ENCODE measurements at places on chromosomes 2 and 18.

DNA sequence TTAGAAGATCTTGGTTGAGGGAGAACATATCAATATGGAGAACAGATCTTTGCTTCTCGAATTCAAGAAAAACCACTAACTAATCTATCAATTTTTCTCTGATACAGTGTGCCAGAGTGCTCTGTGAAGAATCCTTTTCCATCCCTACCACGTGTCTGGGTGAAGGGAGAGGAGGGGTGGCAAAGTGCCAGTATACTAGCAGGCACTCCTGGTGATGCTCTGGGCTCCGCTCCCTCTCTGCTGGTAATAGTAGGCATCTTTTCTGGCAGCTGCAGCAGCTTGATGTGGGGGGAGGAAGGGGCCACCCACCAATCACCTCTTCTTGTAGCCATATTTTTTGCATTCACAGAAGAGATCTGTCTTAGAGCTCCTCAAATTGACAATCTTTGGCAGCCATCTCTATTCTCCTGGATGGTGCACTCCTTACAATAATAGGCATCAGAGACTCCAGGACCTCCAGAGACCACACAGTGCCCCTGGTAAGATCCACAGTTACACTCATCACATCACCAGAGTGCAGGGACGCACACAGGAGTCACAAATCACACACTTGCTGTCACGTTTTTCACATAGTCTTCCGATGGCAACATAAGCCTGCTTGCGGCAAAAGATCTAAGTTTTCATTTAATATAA, 15.7 kb downstream of the STK39 start:
- no peak for DNase-seq

DNA sequence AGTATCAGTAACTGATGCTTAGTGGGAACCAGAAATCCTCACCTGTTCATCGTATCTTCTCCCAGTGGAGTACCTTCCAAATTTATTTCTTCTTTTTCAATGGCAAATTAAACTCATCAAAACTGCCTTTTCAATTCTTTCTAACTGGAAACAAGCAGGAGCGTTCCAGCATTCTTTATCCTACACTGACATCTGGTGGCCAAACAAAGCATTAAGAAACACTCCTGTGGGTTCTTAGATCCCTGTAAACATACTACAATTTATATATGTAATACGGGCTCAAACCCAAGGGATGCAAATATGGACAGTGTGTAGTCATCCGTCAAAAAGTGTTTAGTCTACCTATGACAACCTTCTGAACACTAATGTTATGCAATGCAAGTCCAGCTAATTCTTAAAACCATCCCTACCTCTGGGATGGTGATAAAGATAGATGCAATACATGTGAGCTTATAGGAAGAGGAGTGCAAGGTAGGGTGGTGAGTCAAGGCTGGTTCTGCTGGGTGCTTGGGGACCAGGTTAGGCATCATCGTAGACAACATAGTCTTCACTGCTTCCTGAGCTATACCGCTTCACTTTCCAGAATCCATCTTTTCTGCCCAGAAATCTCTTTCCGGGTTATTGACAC, 375.0 kb downstream of the CTNNA2 start:
- no peak for DNase-seq

GRCh38 chr2:21258082-21258481, 134.3 kb downstream of the TDRD15 start:
- no peak for DNase-seq

DNA sequence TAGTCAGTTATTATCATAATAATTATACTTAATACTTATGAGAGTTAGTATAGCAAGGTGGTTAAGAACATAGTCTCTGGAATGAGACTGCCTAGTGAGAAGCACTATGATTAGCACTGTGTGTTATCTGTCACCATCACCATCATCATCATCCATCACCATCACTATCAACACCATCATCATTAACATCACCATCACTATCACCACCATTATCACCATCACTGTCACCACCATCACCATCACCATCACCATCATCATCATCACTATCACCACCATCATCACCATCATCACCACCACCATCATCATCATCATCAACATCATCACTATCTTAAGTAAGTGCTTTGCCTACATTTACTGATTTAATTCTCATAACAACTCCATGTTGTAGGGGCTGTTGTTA, 39.6 kb downstream of the SRSF7 start:
- DNase-seq: no peak

DNA sequence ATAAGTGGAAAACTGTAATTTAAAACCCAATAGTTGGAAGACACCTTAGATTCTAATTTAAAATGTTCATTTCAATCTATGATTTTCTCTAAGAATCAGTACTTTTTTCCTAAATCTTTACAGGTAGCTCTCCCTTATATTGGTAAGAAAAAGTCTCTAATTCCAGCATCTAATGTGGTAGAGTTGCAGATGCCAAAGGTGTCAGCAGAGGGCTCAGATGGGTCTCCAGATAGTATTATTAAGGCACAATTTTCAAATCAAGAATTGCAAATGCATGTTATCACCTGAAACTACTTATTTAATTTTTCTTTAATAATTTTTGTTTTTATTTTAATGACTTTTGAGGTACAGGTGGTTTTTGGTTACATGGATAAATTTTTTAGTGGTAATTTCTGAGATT, 25.5 kb upstream of the ITGA4 start:
- DNase-seq: no peak

- no peak for DNase-seq
Measured at GRCh38 chr2:19881221-19881907, 20.4 kb downstream of the TTC32 start.

DNA sequence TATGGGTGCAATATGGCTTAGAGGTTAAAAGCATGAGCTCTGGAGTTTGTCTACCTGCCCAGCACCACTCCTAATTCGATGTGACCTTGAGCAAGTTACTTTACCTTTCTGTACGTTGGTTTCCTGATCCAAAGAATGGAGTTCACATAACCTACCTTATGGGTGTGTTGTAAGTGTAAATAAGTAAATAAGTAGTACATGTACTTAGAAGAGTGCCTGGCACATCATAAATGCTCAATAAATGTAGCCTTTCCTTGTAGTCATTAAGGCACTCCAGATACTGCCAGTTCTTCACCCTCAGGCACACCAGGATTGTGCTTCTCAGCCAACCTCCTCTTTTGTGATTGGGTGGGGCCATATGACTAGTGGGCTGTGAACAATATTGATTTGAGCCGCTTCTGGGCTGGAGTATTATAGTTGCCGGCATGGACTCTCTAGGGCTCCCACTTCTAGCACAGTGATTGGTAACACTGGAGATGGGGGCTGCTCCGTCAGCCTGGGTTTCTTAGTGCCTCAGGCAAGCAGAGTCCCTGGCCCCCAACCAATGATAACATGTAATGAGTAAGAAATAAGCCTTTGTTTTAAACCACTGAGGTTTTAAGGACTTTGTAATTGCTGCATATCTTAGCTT, 101.7 kb upstream of the NOSTRIN start:
- DNase-seq: no peak

- DNase-seq: no peak
Measured at GRCh38 chr18:64747803-64748202, 598.9 kb upstream of the LINC00305 start.

DNA sequence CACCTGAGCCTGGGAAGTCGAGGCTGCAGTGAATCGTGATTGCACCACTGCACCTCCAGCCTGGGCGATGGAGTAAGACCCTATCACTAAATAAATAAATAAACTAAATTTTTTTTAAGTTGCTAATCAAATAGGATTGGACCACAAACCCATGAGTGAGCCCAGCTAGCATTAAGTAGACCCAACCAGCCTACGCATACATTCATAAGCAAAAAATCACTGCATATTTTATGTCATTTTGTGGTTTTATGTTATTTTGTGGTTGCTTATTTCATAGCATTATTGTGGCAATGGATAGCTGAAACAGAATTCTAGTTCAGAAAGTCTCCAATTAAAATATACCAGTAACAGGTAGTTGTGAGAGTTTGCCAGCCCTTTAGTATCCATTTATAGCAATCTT, 29.1 kb upstream of the ZC3H15 start:
- DNase-seq: no peak

DNA sequence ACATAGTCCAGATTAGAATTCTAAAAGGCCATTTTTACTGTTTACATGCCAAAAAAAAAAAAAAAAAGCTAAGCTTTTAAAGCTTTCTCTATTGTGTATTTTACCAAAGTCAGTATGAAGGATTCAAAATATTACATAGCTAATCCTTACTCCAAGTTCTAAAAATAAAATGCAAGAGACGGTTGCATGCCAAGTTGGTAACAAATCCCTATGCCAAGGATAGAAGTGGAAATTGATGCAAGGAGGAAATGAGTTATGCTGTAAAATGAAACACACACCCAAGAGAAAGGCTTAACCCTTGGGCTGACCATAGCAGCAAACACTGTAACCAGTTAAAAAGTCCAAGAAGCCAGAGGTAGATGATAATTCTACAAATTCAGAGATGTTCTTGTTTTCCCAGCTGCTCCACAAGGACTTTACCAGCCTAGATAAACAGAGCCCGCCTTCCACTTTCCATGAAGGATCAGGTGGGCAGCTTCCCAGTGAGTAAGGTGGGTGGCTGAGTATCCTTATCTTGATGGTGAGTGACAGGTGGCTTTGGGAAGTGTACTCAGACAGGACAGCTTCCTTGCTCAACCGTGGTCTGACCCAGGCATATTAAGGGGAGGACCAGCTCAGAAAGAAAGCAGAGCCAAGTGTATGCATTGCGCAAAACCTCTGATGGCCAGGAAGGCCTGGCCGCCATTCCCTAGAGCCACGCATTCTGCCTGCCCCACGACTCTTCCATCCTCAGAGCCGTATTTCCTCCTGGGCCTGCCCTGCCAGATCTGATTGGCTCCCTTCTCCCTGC, 34.4 kb downstream of the ATP8B1 start:
- no peak for DNase-seq

GRCh38 chr2:176285321-176285720, 16.1 kb downstream of the MTX2 start:
- no peak for DNase-seq

- DNase-seq: no peak
Measured at GRCh38 chr2:229903037-229903436, 18.8 kb downstream of the TRIP12 start.

DNA sequence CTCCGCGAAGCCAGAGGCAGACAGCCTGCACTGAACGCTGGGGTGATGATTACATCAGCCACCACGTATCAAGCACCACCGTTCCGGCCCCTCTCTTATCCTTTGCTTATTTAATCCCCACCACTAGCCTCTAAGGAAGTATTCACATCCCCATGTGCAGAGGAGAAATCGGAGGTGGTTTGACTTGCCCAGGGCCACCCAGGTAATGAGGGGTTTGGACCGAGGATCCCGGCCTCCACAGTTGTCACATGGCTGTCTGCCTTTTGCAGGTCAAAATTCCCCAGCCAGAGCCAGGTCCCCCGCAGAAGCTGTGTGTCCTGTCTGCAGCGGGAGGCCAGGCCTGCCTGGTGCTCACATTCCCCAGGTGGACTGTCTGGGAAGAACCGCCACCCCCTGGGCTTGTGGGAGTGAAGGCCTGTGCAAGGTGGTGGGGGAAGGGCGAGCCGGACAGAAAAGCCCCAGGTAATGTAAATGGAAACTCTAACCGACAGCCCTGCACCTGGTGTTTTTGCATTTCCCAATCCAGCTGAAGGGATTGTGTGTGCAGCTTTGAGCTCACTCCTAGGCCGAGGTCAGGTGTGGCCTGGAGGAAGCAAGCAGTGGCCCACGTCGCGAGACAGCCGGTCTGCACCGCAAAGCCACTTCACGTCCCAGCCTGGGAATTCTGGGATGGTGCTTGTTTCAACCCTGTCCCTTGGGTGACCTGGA, 108.5 kb upstream of the ID2 start:
- no peak for DNase-seq

DNA sequence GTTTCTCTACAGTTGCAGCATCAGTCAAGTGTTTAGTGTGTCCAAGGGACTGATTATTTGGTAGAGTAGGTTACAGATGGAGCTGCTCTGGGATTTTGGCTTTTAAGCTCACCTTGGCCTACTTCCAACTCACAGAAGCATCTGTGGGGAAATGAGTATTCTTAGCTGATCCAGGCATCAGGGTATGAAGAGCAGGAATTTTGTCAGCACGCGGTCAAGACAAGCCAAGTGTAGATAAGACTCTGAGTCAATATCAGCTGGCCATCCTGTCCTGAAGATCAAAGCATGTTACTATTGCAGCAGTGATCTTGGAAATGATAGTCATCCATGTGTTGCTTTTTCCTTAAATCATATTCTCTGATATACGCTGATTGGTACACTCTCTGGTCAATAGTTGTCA, 24.4 kb downstream of the SERPINB4 start:
- no peak for DNase-seq

GRCh38 chr2:174666312-174666711, 68.7 kb upstream of the WIPF1 start:
- no peak for DNase-seq

GRCh38 chr2:182698671-182699070, 17.4 kb upstream of the DNAJC10 start:
- no peak for DNase-seq

GRCh38 chr2:142840436-142840835, 37.0 kb upstream of the KYNU start:
- no peak for DNase-seq

DNA sequence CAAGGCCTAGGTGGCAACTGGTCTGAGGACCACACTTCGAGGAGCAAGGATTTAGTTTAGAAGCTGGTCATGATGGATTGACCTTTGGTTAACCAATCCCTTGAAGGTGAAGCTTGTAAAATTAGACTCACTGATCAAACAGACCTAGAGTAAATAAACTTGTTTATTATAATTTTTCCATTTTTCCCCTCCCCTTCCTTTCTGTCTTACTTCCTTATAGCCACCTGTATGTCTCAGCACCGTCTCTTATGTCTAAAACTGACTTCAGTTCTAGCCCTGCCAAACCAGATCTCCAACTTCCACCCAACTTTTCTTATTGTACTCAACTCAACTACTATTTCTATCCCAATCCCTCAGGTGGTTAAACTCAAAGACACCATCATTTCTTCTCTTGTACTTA, 92.8 kb upstream of the THOC1 start:
- DNase-seq: no peak

DNA sequence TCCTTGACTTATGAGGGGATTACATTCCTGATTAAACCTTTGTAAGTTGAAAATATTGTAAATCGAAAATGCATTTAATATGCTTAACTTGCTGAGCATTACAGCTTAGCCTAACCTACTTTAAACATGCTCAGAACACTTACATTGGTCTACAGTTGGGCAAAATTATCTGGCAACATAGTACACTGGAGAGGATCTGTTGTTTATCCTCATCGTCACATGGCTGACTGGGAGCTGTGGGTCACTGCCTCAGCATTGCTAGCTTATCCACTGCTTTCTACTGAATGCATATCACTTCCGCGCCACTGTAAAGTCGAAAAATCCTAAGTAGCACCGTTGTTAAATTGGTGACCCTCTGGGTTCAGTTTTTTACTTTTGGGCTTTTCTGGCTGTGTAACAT, 13.7 kb downstream of the PMS1 start:
- no peak for DNase-seq

- DNase-seq: no peak
Measured at GRCh38 chr18:74492259-74492658, 3.9 kb upstream of the CNDP2 start.

- DNase-seq: no peak
Measured at GRCh38 chr18:26185267-26185666, 41.0 kb upstream of the TAF4B start.

GRCh38 chr2:24478243-24478642, 12.8 kb upstream of the NCOA1 start:
- DNase-seq: no peak
